ENCODE measurements at places on chromosomes 3 and 15.
A peak's percentile ranks its signal among the peaks of the same experiment; 100 is the strongest.

DNA sequence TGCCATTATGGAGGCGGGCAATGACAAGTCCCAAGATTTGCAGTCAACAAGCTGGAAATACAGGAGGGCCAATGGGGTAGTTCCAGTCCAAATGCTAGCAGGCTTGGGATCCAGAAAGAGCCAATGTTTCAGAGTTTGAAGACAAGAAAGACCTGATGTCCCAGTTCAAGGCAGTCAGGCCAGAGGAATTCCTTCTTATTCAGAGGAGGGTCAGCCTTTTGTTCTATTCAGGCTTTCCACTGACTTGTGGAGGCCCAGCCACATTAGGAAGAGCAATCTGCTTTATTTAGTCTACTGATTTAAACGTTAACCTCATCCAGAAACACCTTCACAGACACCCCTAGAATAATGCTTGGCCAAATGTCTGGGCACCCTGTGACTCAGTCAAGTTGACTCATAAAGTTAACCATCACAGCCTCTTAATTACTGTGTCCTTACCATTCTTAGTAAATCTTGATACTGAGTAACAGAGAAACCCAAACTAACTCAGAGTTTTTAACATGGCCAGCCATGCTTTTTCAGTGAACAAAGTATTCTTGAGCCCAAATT, 50.9 kb upstream of the NPHP3 start:
- DNase-seq: no peak

DNA sequence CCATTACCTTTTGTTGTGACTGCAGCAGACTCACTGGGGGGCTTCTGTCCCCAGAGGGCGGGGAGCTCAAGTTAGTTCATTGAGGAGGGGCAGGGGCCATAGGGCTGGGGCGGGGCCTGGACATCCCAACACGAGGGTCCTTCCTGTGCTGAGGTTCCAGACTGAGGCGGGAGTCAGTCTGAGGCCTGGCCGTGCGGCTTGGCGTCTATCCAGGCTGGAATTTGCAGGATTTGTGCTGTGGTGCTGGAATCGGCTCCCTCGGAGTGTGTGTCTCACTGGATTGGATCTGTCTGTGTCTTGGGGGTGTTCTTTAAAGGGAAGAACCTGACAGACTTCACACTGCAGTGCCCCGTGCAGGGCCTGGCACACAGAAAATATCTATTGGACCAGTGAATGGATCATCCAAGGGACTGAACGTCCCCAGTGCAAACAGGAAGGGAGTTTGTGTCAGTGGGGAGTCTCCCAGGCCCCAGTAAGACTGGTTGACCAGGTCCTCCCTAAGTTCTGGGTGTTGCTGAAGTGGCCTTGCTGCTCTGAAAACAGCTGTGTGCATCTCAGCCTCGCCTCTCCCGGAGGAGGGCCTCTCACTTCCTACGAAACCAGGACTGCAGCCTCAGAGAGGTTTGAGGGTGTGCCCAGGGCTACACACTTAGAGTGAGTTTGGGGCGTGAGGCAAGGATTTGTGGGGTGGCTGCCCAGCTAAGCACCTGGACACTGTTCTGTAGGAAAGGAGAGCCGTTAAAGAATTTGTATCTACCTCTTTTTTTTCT, 26.1 kb downstream of the GOLGA6L2 start:
- DNase-seq: peak; percentile 61

- no peak for DNase-seq
These were observed 12.0 kb upstream of the ZNF592 start for GRCh38 chr15:84736375-84736774.

DNA sequence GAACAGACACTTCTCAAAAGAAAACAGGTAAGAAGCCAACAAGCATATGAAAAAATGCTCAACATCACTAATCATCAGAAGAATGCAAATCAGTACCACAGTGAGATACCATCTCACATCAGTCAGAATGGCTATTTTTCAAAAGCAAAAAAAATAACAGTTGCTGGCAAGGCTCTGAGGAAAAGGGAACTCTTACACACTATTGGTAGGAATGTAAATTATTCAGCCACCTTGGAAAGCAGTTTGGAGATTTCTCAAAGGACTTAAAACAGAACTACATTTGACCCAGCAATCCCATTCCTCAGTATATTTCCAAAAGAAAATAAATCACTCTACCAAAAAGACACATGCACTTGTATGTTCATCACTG, 95.6 kb downstream of the APBA2 start:
- DNase-seq: no peak

GRCh38 chr3:16828815-16829214, 55.9 kb upstream of the PLCL2 start:
- DNase-seq: no peak

GRCh38 chr3:110995461-110996231, 76.0 kb upstream of the NECTIN3 start:
- DNase-seq: no peak

DNA sequence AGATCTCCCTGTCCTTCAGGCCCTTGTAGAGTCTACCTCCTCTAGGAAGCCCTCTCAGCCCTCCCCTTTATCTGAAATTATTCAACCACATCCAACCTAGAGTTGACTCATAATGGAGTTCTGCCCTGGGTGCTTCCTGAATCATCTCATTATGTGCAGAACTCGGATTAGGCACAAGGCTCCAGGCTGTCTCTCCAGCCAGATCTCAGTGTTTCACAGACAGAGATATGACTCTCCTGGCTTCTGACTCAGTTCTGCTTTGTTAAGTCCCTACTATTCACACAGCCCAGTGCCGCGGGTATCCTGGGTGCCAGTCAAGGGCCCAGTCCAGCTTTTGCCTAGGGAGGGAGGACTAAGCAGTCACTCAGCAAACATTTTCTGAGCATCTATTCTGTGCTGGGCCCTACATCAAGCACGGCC, 9.3 kb downstream of the STRA6 start:
- no peak for DNase-seq

DNA sequence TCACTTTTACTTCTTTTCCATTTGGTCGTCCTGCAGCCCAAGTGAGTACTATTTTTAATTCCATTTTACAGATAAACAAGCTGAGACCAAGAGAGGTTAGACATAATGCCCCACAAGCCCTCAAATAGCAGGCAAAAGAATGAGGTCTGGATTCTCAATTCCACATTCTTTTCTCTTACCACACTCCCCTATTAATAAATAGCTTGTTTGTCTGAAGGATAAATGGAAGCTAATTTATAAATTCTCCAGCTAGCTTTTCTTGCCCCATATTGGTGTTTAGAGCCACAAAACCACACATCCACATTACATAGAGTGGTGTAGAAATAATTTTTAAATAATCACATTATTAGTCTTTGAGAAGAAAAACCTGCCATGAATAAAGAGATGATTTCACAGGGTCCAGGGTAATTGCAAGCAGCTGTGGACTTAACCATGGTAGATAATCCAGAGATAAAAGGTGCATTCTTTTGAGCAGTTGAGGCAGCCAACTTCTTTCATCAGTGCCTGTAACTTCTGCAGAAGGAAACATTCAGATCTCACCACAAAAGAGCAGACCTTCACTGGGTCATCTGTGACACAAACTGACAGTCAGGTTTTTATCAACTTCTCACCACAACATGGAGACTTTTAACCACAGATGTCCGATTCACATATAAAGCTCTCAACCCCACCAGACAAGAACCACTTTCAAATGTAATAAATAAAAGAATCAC, 313.4 kb upstream of the STT3B start:
- no peak for DNase-seq

GRCh38 chr3:8662594-8662993, 18.0 kb upstream of the SSUH2 start:
- no peak for DNase-seq

DNA sequence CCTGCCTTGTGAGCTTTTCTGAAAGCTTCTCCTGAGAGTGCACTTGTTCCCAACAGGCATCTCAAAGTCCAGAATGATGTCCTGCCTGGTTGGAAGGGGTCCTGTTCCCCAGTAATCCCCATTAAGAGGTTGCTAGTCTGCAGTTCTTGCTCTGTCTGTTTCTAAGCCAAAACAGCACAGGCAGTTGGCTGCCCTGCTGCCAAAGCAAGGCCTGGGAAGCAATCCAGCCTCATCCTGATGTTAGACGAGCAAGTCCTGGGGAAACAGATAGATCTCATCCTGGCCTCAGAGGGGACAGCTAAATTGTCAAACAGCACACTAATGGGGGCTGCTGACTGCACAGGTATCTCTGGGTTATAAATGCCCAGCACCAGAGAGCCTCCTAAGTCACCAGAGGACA, 198.0 kb downstream of the EPHB1 start:
- no peak for DNase-seq

GRCh38 chr3:58720526-58720925, 54.0 kb upstream of the FAM3D start:
- no peak for DNase-seq

GRCh38 chr3:14343338-14344112, 58.9 kb upstream of the SLC6A6 start:
- DNase-seq: no peak

DNA sequence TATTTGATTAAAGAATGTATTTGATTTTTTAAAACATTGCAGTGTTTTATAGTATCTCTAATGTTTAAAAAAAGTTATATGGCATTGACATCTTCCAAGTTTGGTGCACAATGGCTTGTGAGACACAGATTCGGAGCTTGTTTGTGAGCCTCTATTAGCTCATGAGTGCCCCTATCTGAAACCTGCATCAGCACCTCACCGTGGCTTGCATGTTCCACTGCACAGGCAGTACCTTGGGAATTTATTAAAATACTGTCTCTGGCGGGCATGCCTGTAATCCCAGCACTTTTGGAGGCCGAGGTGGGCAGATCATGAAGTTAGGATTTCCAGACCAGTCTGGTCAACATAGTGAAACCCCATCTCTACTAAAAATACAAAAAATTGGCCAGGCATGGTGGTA, 6.8 kb upstream of the RTP2 start:
- no peak for DNase-seq

DNA sequence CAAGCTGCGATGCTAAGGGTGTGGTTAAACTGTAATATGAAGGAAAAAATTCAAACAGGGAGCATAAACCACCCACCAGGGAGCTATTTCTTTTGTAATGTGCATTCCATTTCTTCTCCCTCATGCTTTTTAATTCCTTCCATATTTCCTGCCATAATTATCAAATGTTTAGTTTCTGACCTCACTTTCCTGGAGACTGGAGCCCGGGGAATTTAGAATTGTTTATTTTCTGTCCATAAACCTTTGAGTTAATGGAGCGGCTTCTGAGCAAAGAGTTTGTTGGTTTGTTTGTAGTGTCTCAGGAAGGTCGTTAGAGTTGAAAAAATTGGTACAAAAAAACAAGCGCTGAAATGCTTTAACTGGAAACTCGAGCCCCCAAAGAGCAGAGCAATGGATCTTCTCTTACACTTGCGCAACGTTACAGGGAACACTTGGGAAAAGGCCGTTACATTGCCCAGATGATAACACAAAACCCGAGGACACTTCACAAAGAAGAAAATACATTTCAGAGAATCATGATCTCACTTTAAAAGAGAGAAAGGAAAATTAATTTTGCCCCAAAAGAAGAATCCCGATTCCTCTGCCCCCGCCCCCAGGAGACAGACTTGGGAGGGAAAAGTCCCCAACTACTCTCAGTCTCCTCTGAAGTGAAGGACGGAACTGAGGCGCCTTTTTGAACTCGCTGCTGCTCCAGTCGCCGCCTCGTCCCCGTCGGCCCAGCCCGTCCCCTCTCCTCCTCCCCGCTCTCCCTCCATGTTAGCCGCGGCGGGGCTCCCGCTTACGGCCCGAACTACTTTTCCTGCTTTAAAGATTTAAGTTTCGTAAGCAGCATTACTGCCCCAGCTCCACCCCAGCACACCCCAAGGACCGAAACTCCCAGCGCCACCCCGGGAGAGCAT, 842 bp downstream of the FSTL1 start:
- peak; percentile 75 for DNase-seq

DNA sequence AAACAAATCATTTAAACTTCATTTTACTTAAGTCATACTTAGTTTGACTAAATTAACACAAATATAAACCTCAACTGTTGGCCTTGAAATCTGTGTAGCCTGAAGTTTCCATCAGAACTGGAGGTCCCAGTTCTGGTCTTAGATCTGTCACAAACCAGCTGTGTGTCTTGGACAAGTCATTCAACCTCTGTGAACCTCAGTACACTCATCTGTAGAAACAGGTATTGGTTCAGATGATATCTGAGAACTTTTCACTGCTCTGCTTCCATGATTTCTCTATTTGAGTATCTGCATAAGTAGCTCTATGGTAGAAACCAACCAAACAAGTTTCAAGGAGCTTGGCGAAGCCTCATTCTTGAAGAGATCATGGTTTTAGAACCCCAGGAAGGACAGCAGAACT, 60.4 kb upstream of the SLC2A2 start:
- DNase-seq: no peak

- no peak for DNase-seq
These were observed 127.2 kb downstream of the SLCO3A1 start for GRCh38 chr15:91980502-91981267.

GRCh38 chr3:178367817-178368617, 168.2 kb upstream of the KCNMB2 start:
- DNase-seq: no peak

DNA sequence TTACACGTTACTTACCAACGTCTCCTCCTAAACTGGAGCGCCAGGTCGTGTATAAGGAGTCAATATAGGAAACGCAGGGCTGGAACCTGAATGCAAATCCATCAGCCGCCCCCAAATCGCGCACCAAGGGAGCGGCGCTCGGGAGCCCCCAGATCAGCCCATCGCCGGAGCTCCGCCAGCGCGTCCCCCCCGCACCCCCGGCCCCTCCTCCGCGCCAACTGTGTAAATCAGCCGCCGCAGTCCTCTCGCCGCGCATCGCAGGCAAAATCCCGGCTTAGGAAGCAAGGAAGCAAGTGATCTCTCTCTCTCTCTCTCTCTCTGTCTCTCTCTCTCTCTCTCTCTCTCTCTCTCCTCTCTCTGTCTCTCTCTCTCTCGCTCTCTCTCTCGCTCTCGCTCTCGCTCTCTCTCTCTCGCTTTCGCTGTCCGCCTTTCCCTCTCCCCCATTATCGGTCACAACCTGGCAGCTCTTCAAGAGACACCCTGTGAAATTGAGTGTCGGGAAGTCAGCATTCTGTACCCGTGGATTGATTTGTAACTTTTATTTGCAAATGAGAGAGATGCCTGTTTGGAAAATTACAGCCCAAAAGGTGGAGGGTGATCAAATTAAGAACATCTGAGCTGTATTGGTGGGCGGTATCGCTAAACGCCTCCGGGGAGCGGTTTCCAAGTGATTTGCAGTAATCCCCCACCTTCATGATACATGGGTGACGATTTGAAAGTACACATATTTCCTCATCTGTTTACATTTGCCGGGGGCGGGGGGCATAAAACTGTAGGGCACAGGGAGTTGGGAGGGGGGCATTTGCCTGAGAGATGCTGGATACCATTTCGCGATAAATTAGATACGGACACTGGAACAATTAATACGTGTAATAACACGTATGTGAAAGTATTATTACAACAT, 645 bp upstream of the SLITRK3 start:
- peak; percentile 64 for DNase-seq

DNA sequence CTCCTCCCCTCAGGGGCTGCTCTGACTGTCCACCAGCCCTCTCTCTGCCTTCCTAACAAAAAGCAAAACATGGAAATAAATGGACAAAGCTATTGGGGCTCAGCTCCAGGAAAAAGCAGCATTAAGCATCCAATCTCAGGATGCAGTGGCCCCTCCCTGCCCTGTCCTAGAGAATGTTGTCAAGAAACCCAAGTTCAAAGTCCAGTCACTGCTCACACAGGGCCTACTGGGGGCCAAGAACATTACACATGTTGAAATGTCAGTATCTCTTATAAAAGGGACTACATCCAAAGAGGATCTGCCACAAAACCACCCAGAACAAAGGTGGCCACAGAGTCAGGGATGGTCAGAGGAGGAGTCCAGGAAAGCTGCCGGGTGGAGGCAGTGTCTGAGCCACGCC, 7.6 kb upstream of the GRIP2 start:
- DNase-seq: no peak

Measured in sigmoid colon (tissue), 7 donors.